Stimulated activated CD8-positive, alpha-beta memory T cell treated with anti-CD3 and anti-CD28 coated beads, Interleukin-4, amount 100 ng/mL, for 1 hour (primary cell): ENCODE measurements at places on chromosomes 12 and 14.

DNA sequence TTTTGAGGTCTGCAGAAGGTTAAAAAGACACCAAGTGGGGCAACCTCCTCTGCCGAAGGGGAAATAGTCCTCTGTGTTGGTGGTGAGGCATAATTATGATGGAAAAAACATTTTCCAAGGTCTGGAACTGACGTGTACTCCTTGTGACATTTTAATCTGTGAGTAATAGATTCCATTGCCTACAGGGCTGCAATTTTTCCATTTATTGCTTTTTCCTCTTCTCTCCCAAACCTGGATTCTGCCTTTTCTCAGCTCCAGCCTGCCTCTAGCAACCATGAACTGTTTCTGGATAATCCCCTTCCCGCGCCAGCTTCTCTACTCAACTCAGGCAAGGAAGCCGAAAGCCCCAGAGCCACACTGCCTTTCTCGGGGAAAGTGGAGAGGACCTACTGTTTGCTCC, 230.1 kb upstream of the PLXNC1 start:
- DNase-seq, result no peak

DNA sequence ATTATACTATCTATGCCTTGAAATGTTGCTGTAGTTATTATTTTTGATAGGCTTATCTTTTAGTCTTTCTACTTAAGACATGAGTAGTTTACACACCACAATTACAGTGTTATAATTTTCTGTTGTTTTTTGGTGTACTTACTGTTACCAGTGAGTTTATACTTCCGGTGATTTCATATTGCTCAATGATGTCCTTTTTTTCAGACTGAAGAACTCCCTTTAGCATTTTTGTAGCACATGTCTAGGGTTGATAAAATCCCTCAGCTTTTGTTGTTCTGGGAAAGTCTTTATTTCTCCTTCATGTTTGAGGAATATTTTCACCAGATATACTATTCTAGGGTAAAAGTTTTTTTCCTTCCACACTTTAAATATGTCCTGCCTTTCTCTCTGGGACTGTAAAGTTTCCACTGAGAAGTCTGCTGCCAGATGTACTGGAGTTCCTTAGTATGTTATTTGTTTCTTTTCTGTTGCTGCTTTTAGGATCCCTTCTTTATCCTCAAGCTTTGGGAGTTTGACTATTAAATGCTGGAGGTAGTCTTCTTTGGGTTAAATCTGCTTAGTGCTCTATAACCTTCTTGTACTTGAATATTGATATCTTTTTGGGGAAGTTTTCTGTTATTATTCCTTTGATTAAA, 41.5 kb upstream of the FERMT2 start:
- DNase-seq, result no peak

DNA sequence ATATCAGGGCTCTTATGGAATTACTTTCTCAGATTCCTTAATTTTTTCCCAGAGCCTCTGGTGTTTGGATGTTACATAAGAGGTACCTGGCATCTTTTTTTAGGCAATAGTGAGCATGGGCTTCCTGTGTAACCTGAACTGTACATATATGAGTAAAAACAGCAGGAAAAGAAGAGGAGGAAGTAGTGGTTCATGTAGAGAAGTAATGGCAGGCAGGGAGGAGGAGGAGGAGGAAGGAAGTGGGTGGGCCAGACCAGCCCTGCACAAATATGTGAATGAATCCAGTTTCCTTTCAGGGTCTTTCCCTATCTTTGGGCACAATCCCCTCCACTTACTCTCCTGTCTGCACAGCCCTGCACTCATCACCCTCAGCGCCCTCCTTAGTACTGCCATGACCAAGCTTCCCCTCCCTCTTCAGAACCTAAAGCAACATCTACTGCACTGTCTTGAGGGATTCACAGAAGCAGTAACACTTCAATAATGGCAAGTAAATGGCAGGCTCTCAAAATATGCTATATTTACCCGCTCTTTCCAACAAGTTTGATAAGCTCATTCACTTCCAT, 40.9 kb upstream of the GSG1 start:
- no peak for DNase-seq

- no peak for DNase-seq
Measured at GRCh38 chr14:24304019-24304387, 3.8 kb downstream of the CIDEB start.

DNA sequence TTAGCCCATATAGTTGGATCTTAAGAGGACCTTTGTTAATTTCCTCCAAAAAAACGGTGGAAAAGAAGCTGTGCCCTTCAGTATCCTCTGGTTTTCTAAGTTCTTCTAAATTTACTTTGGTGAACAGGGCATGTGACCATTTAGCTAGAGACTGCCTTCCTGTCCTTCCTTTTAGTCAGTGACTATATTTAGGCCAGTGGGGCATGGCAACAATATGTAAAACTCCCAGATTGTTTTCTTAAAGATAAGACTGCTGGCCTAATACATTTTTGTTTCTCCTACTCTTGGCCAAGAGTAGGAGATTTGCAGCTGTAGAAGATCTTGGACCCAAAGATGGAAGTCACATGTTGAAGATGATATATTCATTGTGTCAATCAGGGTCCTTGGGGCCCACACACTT, 325.1 kb upstream of the DCN start:
- no peak for DNase-seq

DNA sequence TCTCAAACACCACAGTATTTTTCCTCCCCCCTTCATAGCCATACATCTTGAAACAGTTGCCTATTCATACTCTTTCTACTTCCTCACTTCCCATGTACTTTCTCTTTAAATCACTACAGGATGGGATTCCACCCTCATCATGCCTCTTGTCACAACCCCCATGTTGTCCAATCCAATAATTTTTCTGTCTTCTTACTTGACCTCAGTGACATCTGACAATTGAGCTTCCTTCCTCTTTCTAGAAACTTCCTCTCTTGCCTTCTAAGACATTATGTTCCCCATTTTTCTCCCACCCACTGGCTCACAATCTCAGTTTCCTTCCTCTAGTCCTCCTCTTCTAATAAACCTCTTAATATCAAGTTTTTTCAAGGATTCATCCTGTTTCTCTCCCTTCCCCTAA, 5.3 kb downstream of the C2CD5 start:
- DNase-seq, result no peak

GRCh38 chr12:57027805-57028153, 11.4 kb upstream of the TAC3 start:
- no peak for DNase-seq

GRCh38 chr14:100219126-100219785, 19.7 kb upstream of the YY1 start:
- DNase-seq, result no peak

GRCh38 chr12:50936821-50937530, 15.4 kb upstream of the HIGD1C start:
- no peak for DNase-seq

DNA sequence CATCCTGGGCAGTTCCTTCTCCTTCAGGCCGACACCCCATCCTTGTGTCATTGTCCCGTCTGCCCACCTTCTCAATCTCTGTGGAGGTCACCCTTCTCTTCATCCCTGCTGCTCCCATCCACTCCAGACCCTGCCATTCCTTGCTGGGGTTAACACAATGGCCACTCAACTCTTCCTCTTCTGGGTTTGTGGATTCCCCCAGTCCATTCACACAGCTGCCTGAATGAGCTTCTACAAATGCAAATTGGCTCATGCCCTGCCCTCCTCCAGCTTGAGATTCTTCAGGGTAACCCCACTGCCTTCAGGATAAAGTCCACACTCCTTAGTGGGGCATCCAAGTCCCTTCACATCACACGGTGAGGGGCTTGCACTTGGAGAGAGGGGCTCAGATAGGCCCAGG, 17.2 kb upstream of the PRMT8 start:
- DNase-seq, result no peak

DNA sequence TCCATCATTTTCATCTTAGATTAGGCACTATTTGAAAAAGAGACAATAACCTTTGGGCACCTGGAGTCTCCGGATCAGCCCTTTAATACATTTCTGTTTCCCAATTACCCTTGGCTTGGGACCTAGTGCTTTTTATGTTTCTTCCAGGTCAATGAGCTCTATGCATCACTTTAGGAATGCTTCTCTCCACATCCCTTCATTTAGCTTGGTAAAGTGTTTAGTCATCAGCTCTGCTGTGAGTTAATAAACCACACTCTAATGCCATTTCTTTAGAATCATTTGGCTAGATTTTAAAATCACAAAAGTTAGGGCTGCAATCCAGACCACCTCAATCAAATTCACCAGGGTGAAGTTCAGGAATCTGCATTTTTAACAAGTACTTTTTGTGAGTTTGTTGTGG, 41.7 kb downstream of the RASSF9 start:
- DNase-seq, result no peak

- DNase-seq, result no peak
Measured at GRCh38 chr12:62736596-62736995, 198.4 kb downstream of the PPM1H start.

DNA sequence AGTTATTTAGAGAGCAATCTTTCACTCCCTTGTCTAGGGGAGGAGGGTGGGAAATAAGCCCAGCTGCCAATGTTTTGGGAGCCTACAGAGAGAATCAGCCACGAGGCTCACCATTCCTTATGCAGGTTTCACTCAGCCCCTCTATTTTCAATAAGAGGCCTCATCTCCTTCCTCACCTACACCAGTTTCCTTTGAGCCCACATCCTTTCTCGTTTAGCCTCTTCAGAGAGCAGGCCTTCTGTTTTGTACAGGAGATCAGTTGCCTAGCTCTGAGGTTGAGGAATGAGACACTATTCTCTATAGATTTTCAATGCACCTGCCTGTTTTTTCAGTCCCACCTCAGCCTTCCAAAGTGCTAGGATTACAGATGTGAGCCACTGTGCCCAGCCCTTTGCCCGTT, 17.9 kb downstream of the SNAPC1 start:
- DNase-seq, result no peak

DNA sequence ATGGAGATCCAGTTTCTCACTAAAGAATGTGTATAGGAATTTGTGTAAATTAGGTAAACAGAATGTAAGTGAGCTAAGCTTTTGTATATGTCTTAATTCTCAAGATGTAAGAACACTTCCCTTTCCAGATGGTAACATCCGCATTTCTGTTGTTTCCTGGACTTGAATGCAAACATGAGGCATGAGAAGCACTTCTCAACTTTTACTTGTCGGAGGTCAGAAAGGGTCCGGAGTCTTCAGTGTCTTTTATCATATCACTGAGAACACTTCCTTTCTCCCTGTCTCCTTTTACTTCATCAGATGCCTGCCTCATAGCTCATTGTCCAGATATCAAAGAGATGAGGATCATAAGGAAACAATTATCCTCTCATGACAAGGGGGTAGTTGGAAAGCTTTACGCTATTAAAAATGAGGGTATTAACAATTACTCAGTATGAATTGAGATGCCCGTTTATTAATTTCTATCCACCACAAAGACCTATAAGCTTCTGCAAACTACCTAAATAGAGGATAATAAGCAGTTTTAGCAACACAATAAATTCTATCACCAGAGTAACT, 214.1 kb upstream of the FLRT2 start:
- no peak for DNase-seq

GRCh38 chr12:90262251-90262650, 553.6 kb upstream of the ATP2B1 start:
- DNase-seq, result no peak

- DNase-seq, result no peak
Measured at GRCh38 chr12:49962861-49963765, 1.4 kb downstream of the AQP5 start.

- no peak for DNase-seq
Measured at GRCh38 chr12:23169696-23170013, 544.7 kb downstream of the ETNK1 start.

- DNase-seq, result no peak
Measured at GRCh38 chr12:126067626-126068329, 1002.5 kb downstream of the AACS start.

DNA sequence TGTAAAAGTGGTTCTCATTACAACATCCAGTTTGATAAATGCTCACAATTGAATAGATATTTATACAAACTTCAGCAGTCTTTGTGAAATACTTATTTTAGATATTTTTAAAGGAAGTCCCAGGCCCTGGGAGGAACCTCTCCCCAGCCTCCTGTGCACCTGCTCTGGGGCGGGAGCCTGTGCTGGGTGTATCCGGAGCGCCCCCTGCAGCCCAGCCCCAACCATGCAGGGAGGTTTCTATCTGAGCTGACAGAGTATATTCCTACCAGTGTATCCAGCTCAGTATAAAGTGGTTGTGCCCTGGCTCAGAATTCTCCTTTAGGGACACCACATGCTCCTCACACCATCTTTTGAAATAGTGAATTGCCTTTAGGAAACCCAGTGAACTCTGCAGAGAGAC, 851.8 kb downstream of the TMEM121 start:
- no peak for DNase-seq

GRCh38 chr12:130281153-130281799, 56.4 kb upstream of the PIWIL1 start:
- no peak for DNase-seq

- no peak for DNase-seq
Measured at GRCh38 chr14:93079321-93079720, 36.4 kb downstream of the ITPK1 start.

- no peak for DNase-seq
Measured at GRCh38 chr12:92602476-92602875, 100.3 kb upstream of the PLEKHG7 start.

DNA sequence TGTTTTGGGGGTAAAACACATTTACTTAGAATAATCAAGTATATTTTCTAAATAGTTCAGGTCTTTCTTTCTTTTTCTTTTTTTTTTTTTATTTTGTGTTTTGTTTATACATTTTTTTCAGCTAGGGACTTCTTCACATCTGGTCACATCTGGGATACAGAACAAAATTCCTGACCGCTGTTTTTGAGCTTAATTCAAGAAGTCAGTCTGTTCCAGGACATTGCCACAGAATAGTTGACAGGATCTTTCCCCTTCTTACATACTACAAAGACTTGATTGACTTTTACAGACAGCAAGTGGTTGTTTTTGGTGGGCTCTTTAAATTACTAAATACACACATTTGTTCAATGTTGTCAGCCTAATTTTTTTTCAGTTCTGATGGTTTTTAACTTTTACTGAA, 41.8 kb upstream of the DCN start:
- no peak for DNase-seq

DNA sequence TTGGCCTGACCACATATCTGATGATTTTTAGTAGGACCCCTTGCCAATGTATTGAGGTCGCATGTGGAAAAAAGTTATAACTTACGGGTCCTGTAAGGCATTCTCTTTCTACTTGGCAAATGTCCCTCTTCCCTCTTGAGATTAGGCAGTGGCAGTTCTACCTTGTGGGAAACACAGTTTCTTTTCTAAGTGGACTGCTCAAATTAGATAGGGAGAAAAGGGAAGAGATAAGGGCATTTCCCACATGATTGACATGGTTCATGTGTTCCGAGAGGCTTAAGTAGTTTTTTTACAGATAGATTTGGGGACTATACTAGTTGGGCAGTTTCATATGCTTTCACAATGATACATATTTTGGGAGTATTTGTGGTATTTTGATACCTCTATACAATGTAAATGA, 154.7 kb downstream of the FBXL14 start:
- no peak for DNase-seq

GRCh38 chr14:69530095-69530494, 44.6 kb downstream of the CCDC177 start:
- no peak for DNase-seq
